ENCODE measurements at places on chromosomes 11 and 22. TPM values are rescaled to one million over a fixed set of nuclear protein-coding genes. Genes with fewer than 3 reads are reported as not detected.
A peak's percentile ranks its signal among the peaks of the same experiment; 100 is the strongest.

Gene LYVE1
- 0.14 TPM for total RNA-seq

DNA sequence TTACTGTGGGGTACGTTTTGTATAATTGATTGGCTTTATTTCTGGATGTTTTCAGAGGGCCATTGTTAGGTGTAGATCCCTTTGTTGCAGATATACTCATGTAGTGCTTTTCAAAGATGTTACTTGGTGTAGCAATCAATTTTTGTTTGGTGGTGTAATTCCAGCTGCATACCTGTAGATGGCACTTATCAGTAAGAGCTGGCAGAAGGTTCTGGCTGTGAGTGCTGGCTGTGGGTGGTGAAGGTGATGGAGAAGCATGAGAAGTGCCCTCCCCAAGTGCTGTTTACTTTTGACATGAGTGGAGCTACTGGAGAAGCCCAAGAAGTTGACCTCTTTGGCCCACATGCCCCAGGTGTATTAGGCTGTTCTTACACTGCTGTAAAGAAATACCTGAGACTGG, 1074.9 kb downstream of the FAM181B start:
- H3K4me3 ChIP-seq: no peak overlapping the region
- no peak overlapping the region for H3K27ac ChIP-seq
- H3K4me1 ChIP-seq: no peaks in the 10 kb centered on the region
- H3K36me3 ChIP-seq: no peaks in the 10 kb centered on the region
- H3K27me3 ChIP-seq: peaks cover 28% of the 10 kb centered on the region
- no peak for DNase-seq

GRCh38 chr11:16840951-16841350, 102.5 kb downstream of the C11orf58 start:
- H3K4me3 ChIP-seq: no peak overlapping the region
- H3K27ac ChIP-seq: peak overlapping the region; percentile 50
- H3K36me3 ChIP-seq: peaks cover 8% of the 10 kb centered on the region
- no peaks in the 10 kb centered on the region for H3K27me3 ChIP-seq
- no peaks in the 10 kb centered on the region for H3K4me1 ChIP-seq

GRCh38 chr22:31613286-31613903, 48.6 kb downstream of the PISD start:
- no peaks in the 10 kb centered on the region for H3K36me3 ChIP-seq
- no peak overlapping the region for H3K27ac ChIP-seq
- no peak for DNase-seq
